ENCODE measurements at places on chromosomes 12 and 14.

DNA sequence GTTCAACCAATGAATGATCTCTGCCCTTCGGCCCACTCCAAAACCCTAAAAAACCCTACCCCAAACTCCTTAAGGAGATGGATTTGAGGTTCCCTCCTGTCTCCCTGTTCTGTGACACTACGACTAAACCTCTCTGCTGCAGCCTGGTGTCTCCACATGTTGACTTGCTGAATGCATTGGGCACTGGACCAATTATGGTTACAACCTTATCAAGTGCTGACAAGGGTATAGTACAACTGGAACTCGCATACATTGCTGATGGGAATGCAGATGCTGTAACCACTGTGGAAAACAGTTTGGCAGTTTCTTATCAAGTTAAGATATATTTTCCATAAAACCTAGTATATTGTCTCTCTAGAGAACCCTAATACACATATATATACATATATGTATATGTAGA, 6.3 kb upstream of the DICER1 start:
- no peak for DNase-seq

DNA sequence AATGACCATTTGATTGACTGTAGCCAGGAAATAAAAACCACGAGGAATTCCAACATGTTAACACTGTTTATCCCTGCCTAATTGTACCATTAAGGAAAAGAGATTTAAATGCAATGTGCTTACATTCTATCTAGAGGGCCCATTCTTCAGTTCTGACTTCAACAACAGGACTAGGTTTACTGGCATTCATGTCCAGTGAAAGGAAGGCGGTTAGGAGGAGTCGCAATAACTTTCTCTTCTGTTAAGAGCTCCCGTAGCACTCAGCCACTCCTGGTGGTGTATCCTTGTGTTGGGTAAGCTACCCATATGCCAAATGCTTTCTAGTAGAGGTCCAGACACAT, 154.7 kb downstream of the STXBP6 start:
- no peak for DNase-seq

DNA sequence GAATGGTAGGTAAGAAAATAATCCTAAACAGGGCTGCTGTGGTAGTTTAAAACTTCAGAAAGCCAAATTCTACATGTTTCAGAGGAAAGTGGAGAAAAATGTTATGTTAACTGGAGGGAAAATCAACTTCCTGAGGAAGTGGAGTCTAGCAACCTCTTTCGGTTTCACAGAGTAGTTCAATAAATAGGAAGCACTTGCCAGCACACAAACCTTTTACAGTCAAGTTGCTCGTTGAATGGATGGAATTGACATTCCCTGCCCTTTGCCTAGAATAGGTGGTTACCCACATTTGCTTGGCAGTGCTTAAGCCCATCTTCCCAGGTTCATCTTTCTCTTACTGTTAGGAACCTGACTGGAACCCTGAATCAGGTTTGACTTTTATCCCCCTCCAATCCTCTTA, 15.9 kb downstream of the ANKRD13A start:
- no peak for DNase-seq

DNA sequence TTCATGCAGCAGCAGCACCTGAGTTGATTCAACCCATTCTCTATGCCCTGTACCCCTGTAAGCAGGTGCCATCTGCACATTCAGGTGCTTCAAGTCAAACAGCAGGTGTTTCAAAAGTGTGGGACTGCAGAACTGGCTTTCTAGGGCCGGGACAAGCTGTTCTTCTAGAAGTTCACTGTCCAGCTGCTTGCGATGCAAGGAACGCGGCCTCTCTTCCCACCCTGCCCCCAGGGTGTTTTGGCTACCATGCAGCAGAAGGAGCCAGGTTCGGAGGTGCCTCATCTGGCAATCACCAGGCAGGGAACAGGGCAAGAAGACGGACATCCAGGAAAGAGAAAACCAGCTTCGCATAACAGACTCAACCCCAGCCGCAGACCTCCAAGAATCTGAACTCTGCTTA, 35.2 kb downstream of the TMEM132D start:
- DNase-seq, result no peak

DNA sequence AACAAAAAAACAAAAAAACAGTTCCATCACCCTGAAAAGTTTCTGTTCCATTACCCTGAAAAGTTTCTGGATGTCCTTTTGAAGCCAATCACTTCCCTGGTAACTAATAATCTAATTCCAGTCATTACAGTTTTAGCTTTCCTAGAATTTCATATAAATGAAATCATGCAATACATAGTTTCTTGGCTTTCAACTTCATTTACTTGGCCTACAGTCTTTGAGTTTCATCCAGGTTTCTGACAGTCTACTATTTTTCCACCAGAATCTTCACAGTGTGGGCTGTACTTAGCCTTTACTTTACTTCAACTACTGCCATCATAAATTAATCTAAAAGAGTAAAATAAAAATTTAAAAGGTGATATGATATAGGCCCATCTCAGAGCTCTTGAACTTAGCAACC, 55.5 kb downstream of the RPS6KA5 start:
- no peak for DNase-seq

- no peak for DNase-seq
These were observed 309.2 kb downstream of the PAWR start for GRCh38 chr12:79381248-79382208.

DNA sequence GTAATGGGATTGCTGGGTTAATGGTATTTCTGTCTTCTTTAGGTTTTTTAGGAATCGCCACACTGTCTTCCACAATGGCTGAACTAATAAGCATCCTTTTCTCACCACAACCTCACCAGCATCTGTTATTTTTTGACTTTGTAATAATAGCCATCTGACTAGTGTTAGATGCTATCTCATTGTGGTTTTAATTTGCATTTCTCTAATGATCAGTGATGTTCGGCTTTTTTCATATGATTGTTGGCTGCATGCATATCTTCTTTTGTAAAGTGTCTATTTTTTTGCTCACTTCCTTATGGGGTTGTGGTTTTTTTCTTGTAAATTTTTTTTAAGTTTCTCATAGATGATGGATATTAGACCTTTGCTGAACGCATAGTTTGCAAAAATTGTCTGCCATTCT, 377.9 kb downstream of the GALC start:
- no peak for DNase-seq

- no peak for DNase-seq
These were observed 90.6 kb upstream of the NUDT4 start for GRCh38 chr12:93287149-93287548.

GRCh38 chr12:79515530-79515935, 175.2 kb downstream of the PAWR start:
- DNase-seq, result no peak

Measured in 8988T (cell line).